ENCODE measurements at places on chromosomes 2 and 18. TPM values are rescaled to one million over a fixed set of nuclear protein-coding genes. Genes with fewer than 3 reads are reported as not detected.

Gene TNFRSF11A
- 1.3 TPM for total RNA-seq

- no peak for ATAC-seq
Measured at GRCh38 chr2:235976516-235976915, 191.7 kb downstream of the GBX2 start.

- no peak for ATAC-seq
Measured at GRCh38 chr2:149564983-149565382, 22.6 kb downstream of the MMADHC start.

DNA sequence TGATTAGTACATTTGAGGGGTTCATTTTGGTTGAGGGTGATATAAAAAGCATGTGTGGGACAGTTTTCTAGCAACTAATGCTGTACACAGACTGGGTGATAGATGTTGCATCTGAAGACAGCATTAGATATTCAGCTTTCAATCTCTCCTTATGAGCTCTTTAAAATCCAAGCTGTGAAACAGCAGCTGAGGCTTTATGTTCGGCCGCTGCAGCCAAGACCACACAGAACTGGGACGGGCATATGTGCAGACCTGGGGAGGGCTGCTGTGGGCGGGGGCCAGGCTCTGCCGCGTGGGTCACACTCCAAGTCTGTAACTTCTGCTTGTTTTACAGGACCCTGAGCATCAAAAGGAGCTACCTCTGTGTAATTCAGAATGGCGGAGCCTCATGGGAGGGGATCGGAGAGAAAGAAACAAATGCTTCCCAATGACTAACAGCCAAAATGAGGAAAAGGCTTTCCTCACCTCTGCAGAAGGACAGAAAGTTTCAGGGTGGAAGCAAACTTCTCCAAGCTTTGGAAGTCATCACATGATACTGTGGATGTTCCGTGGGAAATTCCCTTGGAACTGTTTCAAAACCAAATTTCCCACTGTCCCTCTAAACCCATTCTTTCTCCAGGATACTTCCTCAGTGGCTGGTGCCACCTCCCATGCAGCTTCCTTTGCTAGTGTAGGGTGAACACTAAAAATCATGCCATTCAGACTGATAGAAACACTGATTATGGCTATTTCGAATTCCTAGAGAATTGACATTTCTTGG is 711.9 kb upstream of the ID2 start:
- no peak for ATAC-seq

GRCh38 chr2:159129824-159130223 is 156.7 kb downstream of the WDSUB1 start:
- no peak for ATAC-seq

DNA sequence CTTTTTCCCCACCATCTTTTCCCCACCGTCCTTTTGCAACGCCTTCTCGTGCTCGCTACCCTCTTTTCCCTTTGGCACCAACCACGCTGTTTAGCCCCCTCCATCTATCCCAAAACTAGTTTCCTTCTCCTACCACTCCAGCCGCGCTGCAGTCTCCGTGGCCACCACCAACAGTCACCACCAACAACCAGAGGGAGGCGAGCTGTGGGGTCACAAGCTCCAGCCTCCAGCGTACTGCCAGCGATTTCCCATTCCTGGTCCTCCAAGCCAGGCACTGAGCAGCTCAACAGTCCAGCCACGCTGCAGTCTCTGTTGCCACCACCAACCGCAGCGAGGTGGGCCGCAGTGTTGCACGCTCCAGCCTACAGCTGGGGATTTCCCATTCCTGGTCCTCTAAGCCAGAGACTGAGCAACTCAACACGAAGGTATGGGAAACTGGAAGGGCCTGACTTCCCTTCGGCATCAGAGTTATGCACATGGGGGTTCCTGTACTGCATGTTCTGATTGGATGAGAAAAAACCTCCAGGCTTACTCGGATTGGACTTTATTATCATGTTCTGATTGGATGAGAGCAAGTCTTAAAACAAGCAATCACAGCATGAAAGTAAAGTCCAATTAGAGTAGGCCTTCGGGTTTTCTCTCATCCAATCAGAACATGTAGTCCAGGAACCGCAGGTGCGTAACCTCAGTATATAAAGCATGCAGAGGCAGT is 42.3 kb upstream of the IMP4 start:
- ATAC-seq, result no peak

Measured in gastroesophageal sphincter (tissue), 4 donors.